Hypothalamus (tissue), 51 donors: ENCODE measurements at places on chromosomes 12 and 14.

DNA sequence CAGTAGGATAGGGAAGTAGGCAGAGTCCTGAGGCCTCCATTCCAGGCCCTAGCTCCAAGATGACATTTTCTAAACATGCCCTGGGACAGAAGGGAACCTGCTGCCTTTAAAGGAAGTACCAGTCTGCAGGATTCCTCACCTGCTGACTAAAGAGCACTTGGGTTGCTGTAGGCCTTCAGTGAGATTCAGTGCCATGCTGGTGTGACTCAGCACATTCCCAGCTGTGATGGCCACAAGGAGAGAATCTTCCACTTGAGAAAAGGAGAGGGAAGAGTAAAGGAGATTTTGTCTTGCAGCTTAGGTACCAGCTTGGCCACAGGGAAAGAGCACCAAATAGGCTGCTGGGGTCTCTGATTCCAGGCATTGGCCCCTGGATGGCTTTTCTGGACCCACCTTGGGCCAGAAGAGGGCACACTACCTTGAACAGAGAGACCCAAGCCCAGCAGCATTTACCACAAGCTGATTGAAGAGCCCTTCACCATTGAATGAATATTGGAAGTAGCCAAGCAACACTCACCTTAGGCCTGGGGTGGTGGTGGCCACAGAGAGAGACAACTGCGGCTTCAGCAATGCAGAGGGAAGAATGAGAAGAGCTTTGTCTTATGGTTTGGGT, 498.3 kb downstream of the KCNH5 start:
- no peak for DNase-seq

- DNase-seq = no peak
Observed at GRCh38 chr14:61832783-61833182, 70.6 kb downstream of the SNAPC1 start.

DNA sequence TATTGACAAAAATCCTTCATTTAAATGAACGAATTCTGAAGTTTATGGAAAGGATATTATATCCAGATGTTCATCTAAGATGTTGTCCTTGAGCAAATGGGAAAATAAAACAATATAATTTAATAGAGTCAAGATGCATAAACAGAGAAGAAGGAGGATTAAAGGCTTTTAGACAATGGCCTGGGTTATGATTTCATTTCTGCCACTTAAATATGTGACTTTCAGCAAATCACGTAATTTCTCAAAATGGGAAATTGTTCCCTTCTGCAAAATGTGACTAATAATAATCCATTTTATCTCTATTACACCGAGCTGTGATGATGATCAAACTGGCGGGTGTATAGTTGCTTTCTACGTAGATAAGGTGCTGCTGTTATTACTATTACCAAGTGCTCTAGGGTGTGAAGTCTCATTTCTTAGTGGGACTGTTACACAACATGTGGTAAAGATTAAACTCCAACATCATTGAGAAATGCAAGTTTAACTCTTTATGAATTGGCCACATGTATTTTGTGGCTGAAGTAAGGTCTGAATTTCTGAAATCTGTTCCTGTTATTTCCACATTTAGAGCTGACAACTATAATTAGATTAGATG, 157.0 kb downstream of the MYRFL start:
- DNase-seq = no peak

- no peak for DNase-seq
Observed at GRCh38 chr14:23115039-23115731, 3.9 kb downstream of the CEBPE start.
